ENCODE measurements at places on chromosomes 5 and 9.

GRCh38 chr5:121693864-121694263 lies 157.8 kb upstream of the FTMT start:
- no peak for DNase-seq

GRCh38 chr5:61604076-61605025 lies 272.3 kb downstream of the ZSWIM6 start:
- no peak for DNase-seq

- DNase-seq, result no peak
Observed at GRCh38 chr5:81575924-81576323, 175.0 kb downstream of the SSBP2 start.

GRCh38 chr5:91119217-91119616 lies 263.9 kb downstream of the ARRDC3 start:
- DNase-seq, result no peak

DNA sequence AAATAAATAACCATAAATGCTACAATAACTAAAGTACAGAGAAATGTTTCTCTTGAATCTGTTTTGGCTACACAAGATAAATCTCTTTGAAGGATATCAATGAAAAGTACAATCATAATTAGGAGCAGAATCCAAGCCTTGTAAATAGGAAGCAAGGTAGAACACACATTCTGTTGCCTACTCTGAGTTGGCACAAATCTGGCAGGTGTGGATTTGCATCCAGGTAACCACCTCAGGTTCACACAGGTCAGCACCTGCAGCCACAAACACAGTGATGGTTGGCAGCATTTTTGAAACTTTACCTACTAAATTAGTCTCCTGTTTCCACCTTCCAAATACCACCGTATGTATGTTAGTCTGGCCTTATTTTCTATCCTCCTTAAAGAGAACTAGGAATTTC lies 105.3 kb upstream of the PIK3R1 start:
- DNase-seq, result no peak

- DNase-seq, result peak; percentile 77
Observed at GRCh38 chr9:114906922-114907571, 23.3 kb downstream of the TNFSF8 start.

GRCh38 chr5:152246401-152246800 lies 158.7 kb downstream of the NMUR2 start:
- DNase-seq, result peak; percentile 26

- no peak for DNase-seq
Observed at GRCh38 chr9:30846651-30847050, 1537.8 kb upstream of the ACO1 start.

DNA sequence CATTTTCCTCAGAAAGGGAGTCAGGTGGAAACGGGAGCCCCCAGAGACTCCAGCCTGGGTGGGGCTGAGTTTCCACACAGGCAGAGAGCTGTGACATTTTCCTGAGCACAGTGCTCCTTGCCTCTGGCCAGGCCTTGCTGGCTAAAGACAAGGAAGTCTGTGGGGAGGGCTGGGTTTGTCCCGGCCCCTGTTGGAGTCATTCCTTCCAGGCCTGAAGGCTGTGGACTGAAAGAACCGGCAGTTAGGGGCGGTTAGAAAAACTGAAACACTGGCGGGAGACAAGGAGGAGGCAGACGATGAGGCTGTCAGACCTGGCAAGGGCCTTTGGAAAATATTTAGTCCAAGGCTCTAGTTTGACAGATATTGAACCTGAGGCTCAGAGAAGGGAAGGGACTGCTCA lies 29.9 kb downstream of the COL15A1 start:
- no peak for DNase-seq

Data from lung microvascular endothelial cell (primary cell).